ENCODE measurements at places on chromosomes 11 and 22. TPM values are rescaled to one million over a fixed set of nuclear protein-coding genes. Genes with fewer than 3 reads are reported as not detected.

- ATAC-seq = peak; percentile 95
These were observed 29.2 kb downstream of the CPT1A start for GRCh38 chr11:68812526-68812925.

GRCh38 chr11:126186025-126186698, 25.3 kb downstream of the RPUSD4 start:
- no peak for ATAC-seq

DNA sequence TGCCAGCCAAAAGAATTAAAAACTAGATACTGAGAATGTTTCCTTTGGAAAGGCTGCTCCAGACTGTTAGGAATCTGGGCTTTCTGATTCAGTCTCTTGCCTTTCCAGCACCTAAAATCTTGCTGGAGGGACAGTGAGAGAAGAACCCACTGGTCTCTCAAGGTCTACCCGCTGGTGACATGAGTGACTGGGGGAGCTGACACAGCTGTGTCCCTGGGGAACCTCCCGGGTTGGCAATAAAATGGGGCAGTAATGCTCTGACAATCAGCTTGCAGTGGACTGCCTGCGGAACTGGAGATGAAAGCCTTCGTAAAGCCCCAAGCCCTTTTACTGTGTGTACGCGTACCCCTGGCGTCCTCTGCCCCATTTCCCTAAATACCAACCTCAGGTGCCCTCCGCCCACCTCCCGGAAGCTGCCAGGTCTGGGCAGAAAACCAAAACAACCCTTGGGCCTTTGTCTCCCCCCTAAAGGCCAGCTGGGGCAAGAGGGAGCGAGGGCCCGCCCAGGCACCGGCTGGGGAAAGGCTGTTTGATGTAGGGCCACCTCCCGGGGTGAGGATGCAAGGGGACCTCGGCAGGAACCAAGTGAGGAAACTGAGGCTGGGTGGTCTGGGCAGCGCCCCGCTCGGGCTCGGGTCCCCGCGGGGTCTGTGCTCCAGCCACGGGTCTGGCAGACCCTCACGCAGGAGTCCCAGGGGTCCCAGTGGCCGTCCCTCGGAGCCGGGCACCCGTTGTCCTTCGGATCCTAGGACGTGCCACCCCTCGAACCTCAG, 741 bp downstream of the CARS1 start:
- no peak for ATAC-seq

DNA sequence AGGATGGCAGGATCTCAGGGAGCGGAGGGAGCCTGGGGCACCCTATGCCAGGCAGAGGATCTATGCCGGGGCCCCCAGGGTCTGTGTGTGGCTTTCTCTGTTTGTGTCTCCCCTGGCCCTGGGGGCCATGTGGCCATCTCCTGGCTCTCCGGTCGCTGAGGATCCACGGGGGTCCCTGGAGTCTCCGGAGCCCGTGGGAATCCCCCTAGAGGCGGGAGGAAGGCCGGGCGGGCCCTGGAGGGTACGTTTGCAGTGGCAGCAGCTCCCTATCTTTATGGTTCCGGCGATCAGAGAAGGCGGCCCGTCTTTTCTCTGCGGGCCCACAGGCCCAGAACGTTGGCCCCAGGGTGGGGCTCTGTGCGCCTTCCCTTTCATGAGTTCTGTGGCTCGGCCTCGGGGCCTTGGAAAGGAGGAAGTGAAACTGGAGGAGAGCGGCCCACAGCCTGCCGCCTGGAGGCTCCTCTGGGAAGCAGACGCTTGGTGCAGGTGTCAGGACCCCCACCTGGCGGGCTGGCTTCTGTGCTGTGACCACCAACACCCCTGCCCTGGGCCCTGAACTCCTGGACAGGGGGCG, 82.1 kb downstream of the KCNQ1 start:
- ATAC-seq = no peak

DNA sequence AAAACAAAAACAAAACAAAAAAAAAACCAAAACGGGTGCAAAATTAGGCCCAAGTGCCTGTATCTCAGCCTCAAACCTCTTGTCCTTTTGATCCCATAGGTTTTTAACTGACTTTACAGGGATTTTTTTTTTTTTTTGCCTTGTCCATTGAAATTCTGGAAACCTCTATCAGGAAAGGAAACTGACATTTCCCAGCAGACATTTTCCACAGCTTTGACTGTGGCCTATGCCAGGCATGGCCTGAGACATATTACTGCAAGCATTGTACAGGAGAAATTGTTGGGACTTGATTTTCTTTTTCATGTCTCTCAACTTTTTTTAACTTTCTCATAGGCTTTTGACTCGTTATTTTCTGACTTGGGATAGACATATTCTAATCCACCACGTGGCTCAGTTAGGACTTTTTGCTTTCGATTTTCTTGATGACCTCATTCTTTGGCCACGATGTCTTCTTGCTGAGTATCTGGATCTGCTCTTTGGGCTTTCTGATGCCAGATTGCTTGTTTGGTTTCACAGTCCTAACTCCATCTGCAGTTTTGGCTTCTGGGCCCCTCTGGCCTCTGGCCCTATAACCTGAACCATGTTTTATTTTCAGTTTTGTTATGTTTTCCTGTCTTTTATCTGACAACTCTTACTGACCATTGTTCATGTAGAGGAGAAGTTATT, 336.1 kb upstream of the C11orf87 start:
- no peak for ATAC-seq

DNA sequence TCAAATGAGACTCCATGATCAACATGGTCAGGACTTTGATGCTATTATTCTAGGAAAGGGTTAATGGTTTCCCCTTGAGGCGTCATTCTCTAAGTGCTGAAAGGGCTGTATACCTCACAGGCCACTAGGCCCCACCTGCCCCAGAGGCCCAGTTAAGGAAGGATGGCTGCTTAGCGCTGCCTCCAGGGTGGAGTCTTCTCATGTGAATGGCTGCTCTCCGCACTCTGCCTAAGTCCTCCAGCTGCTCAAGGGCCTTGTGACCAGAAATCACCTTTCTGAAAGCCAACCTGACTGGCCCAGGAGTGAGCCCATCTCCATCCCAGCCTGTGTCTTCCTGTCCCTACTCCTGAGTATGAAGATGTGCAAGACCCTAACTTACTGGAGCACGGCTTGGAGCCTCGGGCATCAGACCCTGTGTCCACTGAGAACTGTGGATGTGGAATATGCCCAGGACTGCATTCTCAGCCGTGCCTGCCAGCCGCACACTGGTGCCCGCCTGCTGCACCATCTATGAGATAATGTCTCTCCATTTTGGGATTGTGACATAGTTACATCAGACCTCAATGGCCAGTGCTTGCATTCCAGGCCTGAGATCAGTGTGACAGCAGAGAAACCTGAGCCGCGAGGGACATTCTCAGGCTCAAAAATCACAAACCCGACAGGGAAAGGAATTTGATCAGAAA, 51.0 kb downstream of the SNX19 start:
- ATAC-seq = peak; percentile 15

DNA sequence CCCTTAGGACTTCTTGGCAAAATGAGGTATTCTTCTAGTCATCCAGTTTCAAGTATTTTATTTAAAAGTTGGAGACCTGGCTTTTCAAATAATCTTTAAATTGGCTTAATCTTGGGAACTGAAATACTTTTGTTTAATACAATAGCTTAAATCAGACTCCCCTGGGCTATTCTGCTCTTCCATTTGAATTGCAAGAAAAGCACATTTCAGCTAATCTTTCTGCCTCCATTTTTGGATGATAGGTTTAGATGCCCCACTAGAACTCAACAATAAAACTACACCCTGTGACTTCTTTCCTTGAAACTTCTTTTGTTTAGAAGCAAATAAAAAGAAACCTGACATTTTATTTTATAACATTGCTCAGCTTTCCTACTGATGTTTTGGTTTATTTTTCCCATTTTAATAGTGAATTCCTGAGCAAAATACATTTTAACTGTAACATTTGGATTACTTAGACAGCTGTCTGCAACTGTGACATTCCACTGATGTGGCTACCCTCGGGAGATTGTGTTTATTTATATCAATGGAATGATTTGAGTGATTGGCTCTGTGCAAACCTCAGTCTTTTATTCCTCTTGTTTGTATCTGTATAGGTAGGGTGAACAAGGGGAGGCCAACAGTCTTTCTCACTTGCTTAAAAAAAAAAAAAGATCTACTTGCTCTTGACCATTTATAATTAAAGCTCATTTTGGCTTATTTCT, 1045.8 kb upstream of the CNTN5 start:
- no peak for ATAC-seq

DNA sequence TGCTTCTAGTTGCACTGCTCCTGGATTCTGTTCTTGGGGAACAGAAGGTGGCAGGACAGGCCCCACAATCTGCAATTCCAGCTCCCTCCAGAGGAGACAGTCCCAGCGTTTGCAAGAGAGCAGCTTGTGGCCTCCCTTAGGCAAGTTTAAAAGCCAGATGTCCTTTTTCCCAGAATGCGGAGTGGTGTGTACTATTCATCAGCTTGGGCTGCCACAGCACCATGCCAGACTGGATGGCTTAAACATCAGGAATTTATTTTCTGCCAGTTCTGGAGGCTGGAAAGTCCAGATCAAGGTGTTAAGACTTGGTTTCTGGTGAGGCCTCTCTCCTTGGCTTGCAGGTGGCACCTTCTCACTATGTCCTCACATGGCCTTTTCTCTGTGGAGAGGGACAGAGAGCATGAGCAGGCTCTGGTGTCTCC, 11.7 kb downstream of the MIAT start:
- ATAC-seq = no peak

DNA sequence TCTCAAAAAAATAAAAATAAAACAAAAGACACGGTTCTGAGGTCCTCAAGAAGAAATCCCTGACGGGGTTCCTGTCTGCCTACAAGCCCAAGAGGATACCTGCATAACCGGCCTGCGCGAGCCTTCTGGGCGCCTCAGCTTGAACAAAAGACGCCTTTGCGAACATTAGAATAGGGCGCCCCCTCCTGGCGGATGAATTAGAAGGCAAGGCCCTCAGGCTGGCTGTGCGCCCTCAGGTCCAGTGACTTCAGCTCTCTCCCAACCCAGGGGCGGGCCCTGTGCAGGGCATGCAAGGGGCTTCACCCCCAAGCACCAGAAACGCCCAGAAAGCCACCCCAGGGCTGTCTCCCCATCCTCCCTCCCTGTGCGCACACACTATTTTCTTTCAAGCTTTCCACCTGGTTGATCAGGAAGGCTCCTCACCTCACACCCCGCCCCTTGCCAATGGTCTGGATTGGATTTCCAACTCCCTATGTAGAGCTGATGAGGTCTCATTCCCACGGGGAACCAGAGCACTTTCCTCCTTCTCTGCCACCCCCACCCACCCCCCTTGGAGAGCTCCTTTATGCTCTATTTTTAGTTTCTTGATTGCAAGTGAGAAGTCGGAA, 273.3 kb downstream of the BUD13 start:
- ATAC-seq = peak; percentile 59

- no peak for ATAC-seq
These were observed 87.3 kb upstream of the DBX1 start for GRCh38 chr11:20247591-20248007.

GRCh38 chr11:76744186-76745043, 38.7 kb upstream of the TSKU start:
- no peak for ATAC-seq

- no peak for ATAC-seq
These were observed 18.7 kb downstream of the TTC17 start for GRCh38 chr11:43377389-43377788.

- no peak for ATAC-seq
These were observed 6.5 kb downstream of the IGLL5 start for GRCh38 chr22:22893891-22894739.

- ATAC-seq = no peak
These were observed 36.7 kb upstream of the LMO2 start for GRCh38 chr11:33928564-33928963.

DNA sequence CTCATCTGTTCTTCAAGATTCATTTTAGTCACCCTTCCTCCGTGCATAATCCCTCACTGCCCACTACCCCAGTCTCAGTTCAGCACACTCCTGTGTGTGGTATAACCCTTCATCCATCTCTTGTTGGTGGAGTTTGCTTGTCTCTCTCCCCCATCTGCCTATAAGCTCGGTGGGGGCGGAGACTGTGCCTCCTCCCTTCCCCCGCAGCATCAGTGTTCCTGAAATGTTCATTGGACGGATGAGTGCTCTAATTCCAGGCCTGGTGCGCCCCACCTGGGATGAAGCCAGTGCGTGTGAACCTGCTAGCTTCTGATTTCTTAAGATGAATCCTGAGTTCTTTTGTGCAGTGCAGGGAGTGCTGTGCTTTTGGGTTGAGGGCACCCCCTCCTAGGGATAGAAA, 100.0 kb downstream of the GRIK4 start:
- ATAC-seq = no peak

PGA5 gene
- not detected for total RNA-seq

OSM gene
- total RNA-seq = 0.11 TPM

LRRC56 gene
- total RNA-seq = 6.6 TPM

RTN4R gene
- 8.1 TPM for total RNA-seq

NEFH gene
- total RNA-seq = 15.5 TPM

HEPHL1 gene
- 0.10 TPM for total RNA-seq

All from motor neuron (in vitro differentiated cells).